ENCODE measurements at places on chromosomes 13 and 19. TPM values are rescaled to one million over a fixed set of nuclear protein-coding genes. Genes with fewer than 3 reads are reported as not detected.

Gene NLRP9
- total RNA-seq = not detected

DNA sequence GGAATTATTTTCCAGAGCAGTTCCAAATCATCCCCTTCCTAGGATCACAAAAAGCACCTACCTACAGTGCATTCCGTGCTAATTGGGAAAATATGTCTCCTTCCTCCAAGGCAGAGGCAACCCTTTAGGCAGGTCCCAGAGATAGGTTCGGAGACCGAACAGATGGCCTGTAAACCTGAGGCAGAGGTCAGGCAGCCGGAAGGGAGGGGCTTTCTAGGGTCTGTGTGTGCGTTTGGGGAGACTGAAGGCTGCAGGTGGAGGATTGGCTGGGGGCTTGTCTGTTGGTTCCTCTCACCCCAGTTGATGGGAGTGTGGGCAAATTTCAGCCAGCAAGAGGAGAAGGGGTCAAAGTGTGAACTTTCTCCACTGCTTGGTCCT lies 7.1 kb downstream of the KCNN4 start:
- DNase-seq = peak; percentile 74

DNA sequence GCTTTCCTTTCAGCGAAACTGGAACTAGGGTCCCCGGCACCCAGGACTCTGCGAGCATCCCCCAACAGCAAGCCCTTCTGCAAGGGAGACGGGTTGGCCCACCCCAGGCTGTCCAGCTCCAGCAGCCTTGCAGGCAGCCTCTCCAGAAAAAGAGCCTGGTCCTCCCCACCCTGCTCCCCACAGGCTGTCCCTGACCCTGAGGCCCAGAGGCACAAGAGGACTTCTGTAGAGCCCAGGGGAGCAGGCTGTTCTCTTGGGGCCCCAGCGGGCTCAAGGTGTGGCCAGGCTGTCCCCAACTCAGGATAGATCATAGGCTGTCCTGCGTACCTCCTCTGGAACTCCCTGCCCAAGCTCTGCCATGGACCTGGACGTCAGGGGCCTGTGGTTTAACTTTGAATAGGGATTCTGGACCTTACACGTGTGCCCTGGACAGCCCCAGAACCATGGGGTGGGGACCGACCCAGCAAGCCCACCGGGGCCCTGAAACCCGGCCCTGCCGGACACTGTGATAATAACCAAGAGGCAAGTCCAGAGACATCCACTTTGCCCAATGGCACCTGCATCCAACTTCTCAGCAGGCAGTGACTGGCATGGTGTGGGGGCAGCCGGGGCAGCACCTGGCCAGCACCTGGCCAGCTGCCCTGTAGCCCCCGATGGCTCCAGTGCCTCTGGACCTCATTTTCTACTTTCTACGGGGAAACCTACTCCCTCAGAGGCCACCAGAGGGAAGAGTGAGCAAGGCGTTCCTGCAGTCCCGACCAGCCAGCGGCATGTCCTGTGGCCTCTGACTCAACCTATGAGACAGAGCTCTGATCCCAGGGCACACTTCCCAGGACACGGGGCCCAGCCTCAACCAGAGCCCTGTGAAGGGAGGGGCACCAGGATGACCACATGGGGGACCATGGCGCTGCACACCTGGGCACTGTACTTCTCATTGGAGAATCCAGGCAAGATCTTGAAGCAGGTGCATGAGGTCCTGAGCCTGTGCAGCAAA lies 50.9 kb upstream of the TPM4 start:
- DNase-seq = peak; percentile 99

DNA sequence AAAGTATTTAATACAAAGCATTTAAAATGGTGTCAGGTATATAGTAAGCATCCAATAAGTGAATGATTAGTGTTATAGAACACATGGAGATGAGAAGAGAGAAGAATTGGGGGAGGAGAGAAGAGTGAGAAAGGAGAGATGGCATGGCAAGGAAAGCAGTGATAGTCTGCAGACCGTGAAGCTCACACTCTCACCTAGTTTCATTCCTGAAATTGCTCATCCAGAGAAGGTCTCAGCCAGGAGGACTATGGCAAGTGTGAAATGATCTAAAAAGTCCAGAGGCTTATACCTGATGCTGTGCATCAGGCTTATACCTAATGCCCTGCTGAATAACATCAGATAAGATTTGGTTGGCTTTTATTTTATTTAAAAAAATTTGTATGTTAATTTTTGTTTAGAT lies 351.6 kb upstream of the KLF12 start:
- no peak for DNase-seq

Gene FCER2
- not detected for total RNA-seq

DNA sequence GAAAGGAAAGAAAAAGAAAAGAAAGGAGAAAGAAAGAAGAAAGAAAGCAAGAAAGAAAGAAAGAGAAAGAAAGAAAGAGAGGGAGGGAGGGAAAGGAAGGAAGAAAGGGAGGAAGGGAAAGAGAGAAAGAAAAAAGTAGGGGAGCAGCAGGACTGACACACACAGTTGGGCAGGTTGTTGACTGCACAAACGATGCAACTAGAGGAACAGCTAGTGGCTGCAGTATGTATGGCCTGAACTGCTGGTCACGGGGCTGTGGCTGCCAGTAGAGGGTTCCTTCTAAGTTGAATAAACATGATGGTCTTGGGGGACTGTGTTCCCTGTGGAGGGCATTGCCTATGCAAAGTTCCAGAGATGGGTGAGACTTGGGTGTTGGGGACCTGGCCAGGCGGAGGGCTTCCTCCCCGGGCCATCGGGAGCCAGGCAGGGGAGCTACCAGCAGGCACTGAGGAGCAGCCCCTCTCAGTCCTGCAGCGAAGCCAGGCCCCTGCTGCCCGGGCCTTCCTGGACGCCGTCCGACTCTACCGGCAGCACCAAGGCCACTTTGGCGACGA lies 16.7 kb upstream of the COLGALT1 start:
- peak; percentile 90 for DNase-seq

GRCh38 chr19:35436477-35437405 lies 11.3 kb upstream of the FFAR2 start:
- DNase-seq = no peak

GRCh38 chr13:112714376-112715174 lies 24.7 kb downstream of the ATP11A start:
- no peak for DNase-seq

Gene PLPP2
- total RNA-seq = 1.1 TPM

GRCh38 chr13:42703740-42704139 lies 77.6 kb upstream of the FAM216B start:
- no peak for DNase-seq

Gene CLEC17A
- under 0.01 TPM for total RNA-seq

Gene ZNF491
- 6.2 TPM for total RNA-seq

DNA sequence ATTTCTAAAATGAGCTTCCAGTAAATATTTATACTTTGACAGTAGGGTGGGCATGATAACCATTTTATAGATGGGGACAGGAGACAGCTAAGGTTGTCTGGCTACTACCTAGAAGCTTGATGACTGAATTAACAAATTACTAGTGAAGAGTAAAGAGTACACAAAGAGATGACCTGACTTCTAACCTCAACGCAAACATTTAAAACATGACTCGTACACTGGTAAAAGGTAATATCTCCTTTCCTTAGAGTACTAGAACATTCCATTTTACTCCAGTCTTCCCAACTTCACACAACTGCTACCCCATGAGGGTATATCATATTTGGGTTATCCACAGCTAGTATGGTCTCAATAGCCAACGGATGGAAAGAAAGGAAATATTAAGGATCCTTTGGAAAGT lies 258.9 kb downstream of the FOXO1 start:
- DNase-seq = no peak

GRCh38 chr13:49254007-49254406 lies 6.3 kb downstream of the CDADC1 start:
- no peak for DNase-seq

GRCh38 chr13:76379341-76380105 lies 506.7 kb downstream of the KCTD12 start:
- DNase-seq = no peak

GRCh38 chr19:17680230-17680722 lies 7.9 kb downstream of the UNC13A start:
- DNase-seq = peak; percentile 96

- no peak for DNase-seq
These were observed 165.9 kb downstream of the NDFIP2 start for GRCh38 chr13:79646880-79647279.

- DNase-seq = peak; percentile 50
These were observed 1.0 kb downstream of the FNDC3A start for GRCh38 chr13:48976576-48977285.

GRCh38 chr19:43438291-43439031 lies 23.8 kb downstream of the TEX101 start:
- no peak for DNase-seq

- DNase-seq = peak; percentile 85
These were observed 9.2 kb downstream of the UBXN6 start for GRCh38 chr19:4448147-4448985.

- DNase-seq = no peak
These were observed 216 bp downstream of the SUGP2 start for GRCh38 chr19:19033176-19033425.

DNA sequence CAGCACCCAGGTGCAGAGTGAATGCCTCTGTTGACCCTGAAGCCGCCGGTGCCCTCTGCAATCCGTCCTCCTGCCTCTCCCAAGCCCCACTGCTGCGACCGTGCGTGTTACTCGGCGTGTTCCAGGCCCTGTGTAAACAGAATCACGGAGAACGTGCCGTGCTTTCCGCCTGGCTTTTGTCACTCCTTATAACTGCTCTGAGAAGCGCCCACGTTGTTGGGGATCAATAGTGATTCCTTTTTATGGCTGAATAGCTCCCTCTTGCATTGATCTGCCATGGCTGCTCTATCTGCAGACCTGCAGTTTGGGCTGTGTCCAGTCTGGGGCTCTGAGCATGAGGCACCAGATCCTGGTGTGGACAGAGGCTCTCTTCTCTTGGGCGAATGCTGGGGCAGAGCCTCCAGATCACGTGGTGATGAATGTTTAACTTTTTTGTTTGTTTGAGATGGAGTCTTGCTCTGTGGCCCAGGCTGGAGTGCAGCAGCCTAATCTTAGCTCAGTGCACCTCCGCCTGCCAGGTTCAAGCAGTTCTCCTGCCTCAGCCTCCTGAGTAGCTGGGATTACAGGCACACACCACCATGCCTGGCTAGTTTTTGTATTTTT lies 15.8 kb downstream of the ADPRHL1 start:
- DNase-seq = peak; percentile 73

- peak; percentile 26 for DNase-seq
These were observed 8.4 kb upstream of the VSTM2B start for GRCh38 chr19:29517412-29517811.

Gene ZNF440
- total RNA-seq = 11.2 TPM

Gene KLHL1
- total RNA-seq = not detected

DNA sequence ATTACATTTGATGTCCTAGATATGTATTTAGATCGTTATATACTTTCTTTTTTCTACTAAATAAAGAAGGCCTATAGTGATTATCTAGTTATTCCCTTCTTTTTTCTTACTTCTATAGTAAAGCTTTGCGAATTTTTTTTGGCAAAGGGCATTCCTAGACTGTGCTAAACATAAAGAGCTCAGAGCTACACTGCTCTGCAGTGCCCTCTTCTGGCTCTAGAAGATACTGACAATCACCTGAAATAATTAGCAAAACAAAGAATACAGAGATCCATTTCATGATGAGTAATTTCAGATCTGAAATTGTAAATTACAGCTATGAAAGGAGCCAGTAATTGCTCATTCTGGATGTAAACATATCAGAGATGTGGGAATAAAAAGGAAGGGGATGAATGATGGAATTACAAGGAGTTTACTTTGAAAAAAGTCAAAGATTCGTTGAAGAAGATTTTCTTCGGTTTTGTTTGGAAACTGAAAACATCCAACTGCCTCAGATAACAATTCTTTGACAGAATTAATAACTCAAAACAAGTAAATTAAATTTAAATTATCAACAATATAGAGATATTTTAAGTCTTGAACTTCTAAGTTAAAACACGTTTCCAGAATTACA lies 288.5 kb downstream of the NALCN start:
- no peak for DNase-seq

- DNase-seq = peak; percentile 30
These were observed 2.7 kb downstream of the NBEA start for GRCh38 chr13:34944751-34945150.

GRCh38 chr19:29497241-29497640 lies 28.6 kb upstream of the VSTM2B start:
- no peak for DNase-seq

DNA sequence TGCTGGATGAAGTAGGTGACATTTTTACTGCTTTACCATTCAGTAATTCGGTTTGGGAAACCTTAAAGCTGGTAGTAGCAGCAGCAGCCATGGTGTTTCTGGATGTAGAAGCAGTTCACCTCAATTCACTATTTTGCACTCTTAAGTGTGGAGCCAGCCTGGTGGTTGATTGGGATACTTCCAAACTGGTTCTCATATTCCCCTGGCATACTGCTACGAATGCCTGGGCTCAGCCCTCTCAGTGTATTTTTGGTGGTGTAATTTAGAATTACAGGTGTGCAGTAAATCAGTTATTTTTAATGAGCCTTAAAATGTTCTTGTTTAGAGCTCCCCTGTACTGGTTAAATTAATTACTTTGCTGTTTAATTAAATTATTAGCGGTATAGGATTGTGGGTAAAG lies 12.4 kb downstream of the HNRNPM start:
- DNase-seq = no peak

GRCh38 chr19:30391554-30392551 lies 19.7 kb downstream of the ZNF536 start:
- no peak for DNase-seq

DNA sequence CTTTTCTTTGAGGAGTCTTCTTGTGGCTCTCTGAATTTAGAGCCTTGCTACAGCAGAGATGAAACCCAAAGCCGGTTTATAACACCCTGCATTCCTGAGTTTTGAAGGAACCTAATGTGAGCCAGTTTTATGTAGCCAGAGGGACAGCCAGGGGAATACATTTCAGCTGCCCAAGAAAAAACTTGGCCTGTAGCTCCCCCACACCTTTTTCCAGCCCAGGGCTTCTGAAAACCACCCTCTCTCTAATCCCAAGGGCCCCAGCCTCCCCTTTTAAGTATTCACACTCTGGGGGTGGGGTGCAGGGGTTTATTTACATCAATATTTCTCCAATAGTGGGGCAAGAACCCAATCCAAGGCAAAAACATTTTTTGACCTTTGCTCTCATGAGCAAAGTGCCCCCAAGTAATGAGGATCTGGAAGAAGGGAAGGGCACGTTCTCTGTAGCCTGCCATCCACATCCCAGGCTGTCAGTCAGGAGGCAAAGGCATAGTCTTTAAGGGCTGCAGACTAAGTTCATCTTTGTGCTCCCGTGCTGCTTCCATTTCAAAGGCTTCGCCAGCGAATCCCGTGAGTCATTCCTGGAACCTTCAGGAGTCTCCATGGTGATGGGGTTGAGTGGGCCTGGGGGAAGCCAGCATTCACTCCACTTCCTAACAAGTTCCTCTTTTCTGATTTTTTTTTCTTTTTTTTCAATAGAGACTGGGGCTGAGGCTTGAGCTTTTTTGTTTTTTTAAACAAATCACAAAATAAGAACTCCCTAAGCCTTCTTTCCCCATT lies 33.2 kb upstream of the MEDAG start:
- DNase-seq = peak; percentile 91

Gene ZNF578
- 2.4 TPM for total RNA-seq

GRCh38 chr13:36965767-36966166 lies 33.4 kb downstream of the ALG5 start:
- peak; percentile 71 for DNase-seq

DNA sequence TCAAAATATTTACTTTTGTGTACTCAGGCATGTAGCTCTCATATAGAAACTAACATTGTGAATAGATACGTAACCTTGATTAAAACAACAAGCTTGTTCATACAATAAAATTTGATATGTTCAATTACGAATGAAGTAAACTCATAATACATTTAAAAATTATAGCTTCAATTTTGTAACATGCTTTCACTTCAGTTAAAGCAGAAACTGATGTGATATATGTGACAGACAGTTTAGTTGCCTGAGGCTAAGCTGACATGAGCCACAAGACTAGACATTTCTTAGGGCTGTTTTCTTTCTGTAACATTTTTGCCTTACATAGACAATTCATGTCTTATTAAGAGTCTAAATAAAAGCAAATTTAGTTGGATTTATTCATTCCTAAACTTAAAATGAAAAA lies 526.0 kb downstream of the PCDH9 start:
- no peak for DNase-seq
